ENCODE measurements at places on chromosomes 2 and 18.
A peak's percentile ranks its signal among the peaks of the same experiment; 100 is the strongest.

GRCh38 chr2:126932966-126933710 lies 34.4 kb downstream of the TEX51 start:
- DNase-seq: peak; percentile 7

DNA sequence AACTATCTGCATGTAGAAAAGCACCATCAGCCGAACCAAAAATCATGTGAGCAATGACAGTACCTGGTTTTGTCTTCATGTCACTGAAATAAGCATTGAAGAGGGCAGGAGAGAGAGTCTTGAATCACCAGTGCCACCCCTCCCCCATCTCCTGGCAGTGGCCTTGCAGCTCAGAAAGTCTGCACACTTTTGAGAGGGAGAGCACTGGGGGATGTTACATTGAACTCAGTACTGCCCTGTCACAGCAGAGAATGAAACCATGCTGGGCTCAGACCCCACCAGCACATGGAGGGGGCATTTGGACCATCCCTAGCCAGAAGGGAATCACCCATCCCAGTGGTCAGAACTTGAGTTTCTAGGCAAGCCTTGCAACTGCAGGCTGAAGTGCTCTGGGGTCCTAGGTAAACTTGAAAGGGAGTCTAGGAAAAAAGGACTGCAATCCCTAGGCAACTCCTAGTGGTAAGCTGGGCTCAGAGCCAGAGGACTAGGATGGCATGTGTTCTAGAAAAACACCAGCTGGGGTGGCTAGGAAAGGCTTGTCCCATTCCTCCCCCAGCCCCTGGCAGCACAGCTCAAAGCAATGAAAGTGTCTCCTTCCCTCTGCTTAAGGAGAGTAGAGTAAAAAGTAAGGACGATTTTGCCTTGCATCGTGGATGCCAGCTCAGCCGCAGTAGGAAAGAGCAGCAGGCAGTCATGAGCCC lies 259.9 kb upstream of the MYT1L start:
- peak; percentile 31 for DNase-seq

- no peak for DNase-seq
Observed at GRCh38 chr2:56749152-56749752, 565.5 kb downstream of the CCDC85A start.

GRCh38 chr2:84474176-84474575 lies 15.1 kb upstream of the SUCLG1 start:
- no peak for DNase-seq

DNA sequence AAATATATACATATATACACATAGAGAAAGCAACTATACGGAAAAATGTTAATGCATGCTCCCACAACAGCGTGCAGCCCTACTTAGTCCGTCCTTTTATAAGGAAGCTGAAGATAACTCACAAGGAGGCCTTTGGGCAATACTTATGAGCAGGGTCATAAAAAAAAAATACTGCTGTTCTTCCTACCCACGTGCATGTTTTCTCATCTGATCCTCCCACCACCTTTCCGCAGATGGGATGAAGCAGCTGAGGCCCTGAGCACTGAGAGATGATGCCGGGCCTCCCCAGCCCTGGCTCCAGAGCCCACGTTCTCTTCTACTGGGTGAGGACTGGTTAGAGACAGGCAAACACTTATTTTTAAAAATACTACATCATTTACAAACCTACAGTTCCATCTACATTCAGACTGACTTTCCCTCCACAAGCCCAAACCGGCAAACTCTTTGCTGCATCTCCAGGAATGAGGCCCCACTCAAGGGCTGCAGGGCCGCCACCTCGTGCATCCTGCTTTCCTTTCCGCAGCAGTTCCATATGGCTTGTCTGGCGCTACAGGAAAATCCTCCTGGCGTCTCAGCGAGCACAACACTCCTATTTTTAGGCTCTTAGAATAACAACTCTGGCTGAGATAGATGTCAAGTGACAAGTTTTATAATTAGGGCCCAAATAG lies 41.6 kb downstream of the TBC1D8 start:
- peak; percentile 15 for DNase-seq
